ENCODE measurements at places on chromosomes 6 and 20.

- DNase-seq: no peak
These were observed 31.6 kb downstream of the CBFA2T2 start for GRCh38 chr20:33521461-33521860.

- DNase-seq: no peak
These were observed 451.3 kb downstream of the HTR1B start for GRCh38 chr6:77011929-77012545.

DNA sequence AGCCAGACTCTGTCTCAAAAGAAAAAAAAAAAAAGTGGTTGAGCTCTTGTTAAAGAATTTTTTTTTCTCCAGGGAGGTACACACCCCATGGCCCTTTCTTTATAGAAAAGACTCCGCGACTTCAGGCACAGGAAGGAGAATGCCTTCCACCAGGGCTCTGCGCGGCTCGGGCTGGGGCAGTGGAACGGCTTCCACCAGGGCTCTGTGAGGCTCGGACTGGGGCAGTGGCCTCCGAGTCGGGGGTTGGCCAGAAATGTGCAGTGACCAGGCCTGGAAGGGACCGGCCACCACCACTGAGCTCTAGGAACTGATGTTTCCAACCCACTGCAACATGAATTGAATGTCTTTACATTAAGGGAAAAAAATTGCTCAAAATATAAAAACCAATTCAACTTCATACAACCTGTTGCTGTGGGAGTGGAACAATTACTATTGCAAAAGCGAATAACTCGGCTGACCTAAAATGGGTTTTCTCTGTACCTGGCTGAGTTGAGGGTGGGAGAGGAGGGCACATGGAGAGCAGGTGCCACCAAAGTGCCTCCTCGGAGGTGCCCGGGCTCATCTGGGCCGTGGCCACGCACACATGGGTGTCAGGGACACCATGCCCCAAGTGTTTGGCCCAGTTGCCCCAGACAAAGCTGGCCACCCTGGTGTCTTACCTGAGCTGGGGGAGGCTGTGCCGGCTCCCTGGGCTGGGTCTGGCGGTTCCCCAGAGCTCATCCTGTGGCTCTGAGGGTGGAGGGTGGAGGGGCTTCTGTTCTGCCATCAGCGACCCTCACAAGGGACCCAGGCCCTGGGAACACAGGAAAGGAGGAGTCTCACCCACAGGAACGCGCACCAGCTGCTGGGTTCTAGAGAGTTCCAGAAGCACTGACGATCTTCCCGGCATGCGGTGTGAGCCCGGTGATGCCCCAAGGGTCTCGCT lies 29.3 kb downstream of the SLC2A4RG start:
- DNase-seq: no peak

DNA sequence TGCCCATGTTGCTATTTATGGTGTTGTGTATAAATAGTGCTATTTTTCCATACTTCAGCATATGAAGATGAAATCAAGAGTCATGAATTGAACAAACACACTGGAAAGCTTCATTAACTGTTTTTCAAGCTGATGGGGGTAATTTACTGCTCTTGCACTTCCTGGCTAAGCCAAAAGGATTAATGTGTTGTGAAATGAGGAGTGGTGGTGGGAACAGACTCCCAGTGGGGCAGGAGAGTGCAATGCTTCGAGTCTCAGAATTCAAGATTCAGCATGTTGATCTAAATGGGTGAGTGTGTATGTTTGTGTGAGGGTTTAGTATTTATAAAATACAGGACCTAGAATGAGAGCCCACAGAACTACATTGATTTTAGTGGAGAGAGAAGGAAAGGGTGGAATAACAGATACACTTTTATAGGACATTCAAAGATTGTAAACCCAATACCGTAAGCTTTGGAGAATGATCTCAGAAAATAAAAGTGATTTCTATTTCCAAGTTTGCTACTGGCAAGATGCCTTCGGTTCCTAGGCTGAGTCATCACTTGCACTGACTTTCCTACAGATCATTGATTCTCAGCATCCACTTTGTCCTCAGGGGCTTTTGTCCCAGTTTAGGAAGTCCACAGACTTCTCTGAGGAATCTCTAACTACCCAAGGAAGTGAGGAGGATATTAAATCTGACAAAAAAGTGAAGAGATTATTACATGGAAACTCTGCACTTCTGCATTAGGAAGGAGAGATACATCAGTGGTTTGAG lies 303.6 kb downstream of the TRDN start:
- DNase-seq: no peak

DNA sequence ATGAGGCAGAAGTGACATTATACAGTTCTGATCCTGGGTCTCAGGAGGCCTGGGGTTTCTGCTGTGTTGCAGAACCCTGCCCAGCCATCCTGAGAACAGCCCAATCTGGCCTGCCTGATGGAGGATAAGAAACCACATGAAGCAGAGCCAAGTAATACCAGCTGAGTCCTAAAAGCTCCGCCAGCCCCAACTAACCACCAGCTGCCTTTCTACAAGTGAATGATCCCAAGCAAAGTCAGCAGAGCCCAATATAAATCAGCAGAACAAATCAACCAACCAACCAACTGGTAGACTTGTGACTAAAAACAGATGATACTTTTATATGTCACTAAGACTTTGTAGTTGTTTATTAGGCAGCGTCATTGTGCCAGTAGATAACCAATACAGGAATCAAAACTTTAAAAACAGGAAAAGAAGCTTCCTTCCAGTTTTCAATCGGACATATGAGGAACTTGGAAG lies 52.1 kb downstream of the SNX5 start:
- no peak for DNase-seq

DNA sequence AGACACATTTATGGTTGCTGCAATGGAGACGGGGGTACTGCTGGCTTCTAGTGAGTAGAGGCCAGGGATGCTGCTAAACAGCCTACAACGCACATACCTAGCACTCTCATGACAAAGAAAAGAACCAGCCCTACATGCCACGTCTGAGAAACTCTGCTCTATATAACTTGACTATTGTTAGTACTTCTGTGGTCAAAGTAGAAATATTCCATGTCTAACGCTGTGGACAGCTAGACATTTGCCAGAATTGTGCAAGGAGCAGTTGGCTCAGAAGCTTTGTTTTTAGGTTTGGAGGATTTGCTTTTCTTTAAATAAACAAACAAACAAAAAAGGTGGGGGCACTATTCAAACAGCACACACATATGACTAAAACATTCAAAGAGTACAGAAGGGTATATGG lies 20.5 kb downstream of the UBE2V1 start:
- no peak for DNase-seq

DNA sequence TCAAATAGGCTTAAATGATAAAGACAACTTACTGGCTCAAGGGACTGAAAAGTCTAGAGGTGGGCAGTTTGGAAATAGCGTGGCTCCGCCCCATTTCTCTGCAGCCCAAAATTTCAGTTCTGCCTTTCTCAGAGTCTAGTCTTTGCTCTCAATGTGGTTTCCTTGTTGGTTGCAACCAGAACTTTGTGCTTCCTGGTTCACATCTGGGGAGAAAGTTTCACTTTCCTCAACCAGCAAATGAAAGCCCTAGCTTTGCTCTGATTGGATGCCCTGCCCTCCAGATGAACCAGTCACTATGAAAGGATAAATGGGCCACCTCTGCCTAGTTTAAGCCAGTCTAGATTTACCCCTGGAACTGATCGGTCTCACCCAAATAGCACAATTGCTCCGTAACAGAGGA lies 14.9 kb downstream of the SYCP2L start:
- no peak for DNase-seq

DNA sequence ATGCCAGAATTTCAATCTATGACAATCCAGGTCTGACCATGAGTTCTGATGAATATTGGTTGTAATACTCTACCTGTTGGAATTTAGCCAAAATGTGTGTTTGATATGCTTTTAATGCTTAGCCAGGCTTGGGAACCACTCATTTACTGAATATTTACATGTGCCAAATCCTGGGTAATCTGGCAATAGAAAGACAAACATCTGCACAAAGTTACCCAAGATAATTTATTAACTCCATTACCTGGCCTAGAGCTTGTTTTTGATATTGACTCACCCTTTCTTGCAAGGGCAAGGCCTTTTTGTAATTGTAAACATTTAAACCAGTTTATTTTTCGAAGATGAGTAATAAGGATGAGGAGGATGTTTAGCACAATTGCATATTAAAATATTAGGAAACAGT lies 13.5 kb upstream of the CD2AP start:
- no peak for DNase-seq

DNA sequence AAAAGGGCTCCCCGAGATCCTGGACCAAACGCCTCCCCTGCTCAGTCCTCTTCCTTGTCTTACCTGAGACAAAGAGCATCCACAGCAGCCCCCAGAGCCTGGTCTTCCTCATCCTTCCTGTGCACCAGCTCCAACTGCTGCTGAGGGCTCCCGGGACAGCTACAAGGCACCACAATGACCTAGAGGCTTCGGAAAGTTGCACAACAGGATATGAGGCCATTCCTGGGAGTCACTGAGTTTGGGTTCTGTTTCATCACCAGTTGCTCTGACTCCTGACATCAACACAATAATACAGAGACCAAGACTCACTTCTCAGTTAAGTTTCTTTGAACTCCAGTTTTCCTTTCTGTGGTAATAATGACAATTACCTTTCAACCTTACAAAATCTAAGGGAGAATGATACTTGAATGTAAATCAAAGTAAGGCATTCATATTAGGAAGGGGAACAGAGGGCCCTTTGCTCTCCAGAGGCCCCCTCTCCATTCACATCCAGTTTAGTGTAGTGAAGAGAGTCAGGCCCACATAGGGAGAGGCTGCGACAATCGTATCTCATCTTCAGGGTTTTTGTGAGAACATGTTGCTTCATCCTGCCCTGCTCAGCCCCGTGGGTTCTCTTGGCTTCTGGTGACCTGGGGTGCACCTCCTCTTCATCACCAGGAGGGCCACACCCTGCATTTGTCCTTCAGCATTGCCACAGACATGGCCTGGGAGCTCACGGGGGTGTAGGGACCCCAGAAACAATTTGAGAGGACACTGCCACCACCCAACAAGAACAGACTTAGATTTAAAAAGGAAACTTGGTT lies at the start of gene TREM1:
TREM1 (minus strand) TSS at position 139 of the 803 bp plus-strand sequence; CDS start at position 112, 27 bp downstream.
- no peak for DNase-seq

- DNase-seq: no peak
These were observed 9.2 kb downstream of the SIM1 start for GRCh38 chr6:100455230-100456124.

DNA sequence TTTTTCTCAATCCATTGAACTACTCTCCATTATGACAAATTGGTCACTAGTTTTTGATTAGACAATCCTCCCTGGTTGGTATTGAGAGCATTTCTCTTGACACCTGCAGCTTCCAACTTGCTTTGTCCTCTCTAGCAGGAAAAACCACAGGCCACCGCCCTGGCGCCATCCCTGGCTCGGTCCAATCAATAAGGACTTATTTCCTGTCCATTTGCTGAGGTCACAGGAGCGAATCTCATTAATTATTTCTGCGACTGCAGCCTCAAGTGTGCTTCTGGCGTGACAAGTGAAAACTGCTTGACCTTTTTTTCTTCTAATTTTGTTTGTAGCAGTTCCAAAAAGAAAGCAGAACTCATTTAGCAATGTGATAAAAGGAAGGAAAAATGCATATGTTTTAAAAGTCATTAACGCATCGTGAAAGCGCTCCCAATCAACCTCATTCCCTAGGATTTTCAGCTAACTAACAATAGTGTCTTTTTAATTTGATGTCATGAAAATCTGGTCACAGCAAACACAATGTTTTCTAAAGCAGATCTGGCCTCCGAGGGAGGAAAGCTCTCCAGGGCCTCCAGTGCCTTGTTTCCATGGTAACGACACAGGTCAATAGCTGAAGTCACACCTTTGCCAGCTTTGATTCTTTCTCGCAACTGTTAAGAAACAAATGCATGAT lies 39.0 kb upstream of the BEND3 start:
- DNase-seq: no peak

DNA sequence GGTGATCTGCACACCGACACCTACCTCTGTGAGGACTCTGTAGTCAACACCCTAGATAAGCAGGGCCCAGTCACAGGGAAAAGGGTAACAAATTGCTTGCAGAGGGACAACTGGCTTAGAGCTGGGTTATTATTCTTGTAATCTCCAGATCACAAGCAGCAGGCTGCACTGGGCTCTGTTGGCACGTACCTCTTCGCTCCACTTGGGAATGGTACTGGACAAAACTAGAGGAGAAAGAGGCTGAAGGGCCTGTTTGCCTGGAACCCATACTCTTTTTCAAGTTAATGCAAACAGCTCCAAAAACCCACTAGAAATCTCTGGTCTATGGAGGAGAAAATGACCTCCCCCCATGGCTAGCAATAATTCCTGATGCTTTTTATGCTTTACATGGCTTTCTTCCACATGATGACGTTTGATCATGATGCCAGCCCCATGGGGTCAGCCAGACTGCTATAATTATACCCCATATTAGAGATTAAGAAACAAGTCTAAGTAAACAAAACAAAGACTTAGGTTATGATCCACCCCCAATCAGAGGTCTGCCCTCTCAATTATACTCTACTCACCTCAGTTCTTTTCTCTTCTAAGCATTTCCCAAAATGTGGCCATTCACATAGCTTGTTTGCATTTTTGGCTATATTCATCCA lies 190.0 kb downstream of the UNC5CL start:
- no peak for DNase-seq

DNA sequence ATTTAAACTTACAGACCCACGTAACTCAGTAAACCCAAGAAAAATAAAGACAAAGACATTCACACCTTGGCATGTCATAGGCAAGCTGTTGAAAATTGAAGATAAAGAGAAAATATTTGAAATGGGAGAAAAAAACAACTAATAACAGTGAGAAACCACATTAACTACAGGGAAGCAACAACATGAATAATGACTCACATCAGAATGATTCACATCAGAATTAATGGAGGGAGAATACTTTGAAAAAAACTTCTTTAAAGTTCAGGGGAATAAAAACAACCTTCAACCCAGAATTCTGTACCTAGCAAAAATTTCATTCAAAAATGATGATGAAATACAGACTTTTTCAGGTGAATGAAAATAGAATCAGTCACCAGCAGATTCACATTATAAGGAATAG lies 32.9 kb upstream of the SLC22A3 start:
- no peak for DNase-seq

DNA sequence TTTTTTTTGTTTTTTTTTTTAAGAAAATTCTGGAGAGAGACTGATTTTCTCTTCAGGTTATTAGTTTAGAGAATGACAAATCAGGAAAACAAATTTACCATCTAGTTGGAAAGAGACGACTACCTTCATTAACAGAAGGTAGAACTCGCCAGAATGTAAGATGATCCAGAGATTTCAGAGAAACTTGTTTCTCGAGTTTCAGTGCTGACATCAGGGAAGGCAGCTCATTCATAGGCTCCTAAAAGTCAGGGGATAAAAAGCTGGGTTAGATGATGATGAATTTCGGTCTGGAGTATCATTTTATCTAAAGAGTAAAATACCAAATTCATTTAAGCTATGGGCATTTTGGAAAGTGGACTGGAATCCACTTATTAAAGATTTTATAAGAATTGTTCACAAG lies 27.9 kb downstream of the ZNF334 start:
- DNase-seq: no peak

DNA sequence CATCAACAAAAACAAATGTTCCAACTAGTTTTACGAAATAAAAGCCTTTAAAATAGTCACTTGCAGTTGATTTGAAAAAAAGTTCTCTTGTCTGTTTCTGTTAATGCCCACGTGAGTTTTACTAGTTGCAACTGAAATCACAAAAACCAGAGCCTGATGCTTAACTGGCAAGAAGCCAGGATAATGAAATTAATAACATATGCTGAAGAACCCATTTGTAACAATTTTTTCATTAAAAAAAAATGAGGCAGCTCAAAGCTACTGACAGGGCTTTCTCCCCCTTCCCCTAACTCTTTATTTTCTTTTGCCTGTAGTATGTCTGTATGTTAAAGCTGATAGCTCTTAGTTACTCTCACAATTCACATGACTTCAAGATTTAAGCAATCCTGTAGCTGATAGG lies 132.7 kb upstream of the EYA4 start:
- no peak for DNase-seq
